ENCODE measurements at places on chromosomes 4 and X.
A peak's percentile ranks its signal among the peaks of the same experiment; 100 is the strongest.

GRCh38 chr4:110412354-110413065 is 63.4 kb upstream of the ENPEP start:
- peak; percentile 14 for DNase-seq

DNA sequence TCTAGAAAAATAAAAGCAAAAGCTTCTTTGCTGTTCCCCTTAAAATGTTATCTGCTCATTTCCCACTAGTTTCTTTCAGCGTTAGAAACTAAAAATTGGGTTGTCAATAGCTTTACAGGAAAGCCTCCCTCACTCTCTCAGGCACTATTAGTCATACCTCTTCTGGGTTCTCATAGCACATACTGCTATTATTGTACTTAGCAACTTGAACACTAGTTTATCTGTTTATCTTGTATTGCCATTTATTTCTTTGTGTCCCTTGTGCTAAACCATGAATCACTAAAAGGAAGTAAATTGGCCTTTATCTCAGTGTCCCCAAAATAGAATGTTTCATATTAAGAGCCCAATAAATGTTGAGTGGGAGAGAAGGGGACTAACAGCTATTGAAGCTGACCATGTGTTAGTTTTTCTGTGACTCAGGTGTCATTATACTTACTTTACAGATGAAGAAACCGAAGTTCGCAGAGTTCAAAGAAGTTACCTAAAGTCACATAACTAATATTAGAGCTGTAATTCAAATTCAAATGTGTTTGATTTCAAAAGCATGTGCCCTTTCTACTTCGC is 124.8 kb upstream of the CITED1 start:
- no peak for DNase-seq

GRCh38 chr4:165721815-165722214 is 151.2 kb upstream of the TLL1 start:
- DNase-seq, result no peak

- no peak for DNase-seq
Measured at GRCh38 chr4:108155373-108155772, 13.4 kb downstream of the LEF1 start.

- no peak for DNase-seq
Measured at GRCh38 chr4:80182237-80182866, 15.0 kb upstream of the PRDM8 start.

DNA sequence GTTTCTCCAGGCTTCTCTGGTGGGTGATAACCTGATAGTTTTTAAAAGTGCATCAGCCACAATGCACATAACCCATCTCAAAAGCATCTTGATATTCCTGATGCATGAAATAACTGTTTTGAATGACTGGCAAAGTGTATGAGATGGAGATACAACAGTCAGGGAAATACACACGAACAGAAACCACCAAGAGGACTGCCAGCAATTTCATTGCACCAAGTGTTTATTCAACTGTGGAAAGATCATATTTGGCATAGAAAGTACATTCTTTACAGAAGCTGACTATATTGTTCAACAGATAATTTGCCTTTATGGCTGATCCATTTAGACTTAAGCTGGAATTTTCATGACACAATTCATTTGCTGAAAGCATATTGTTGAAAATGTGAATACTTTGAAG is 139.5 kb downstream of the SLIT2 start:
- DNase-seq, result no peak

GRCh38 chr4:153733751-153734448 is 25.9 kb downstream of the RNF175 start:
- DNase-seq, result no peak

- no peak for DNase-seq
Measured at GRCh38 chr4:56261027-56261426, 126.3 kb downstream of the AASDH start.

DNA sequence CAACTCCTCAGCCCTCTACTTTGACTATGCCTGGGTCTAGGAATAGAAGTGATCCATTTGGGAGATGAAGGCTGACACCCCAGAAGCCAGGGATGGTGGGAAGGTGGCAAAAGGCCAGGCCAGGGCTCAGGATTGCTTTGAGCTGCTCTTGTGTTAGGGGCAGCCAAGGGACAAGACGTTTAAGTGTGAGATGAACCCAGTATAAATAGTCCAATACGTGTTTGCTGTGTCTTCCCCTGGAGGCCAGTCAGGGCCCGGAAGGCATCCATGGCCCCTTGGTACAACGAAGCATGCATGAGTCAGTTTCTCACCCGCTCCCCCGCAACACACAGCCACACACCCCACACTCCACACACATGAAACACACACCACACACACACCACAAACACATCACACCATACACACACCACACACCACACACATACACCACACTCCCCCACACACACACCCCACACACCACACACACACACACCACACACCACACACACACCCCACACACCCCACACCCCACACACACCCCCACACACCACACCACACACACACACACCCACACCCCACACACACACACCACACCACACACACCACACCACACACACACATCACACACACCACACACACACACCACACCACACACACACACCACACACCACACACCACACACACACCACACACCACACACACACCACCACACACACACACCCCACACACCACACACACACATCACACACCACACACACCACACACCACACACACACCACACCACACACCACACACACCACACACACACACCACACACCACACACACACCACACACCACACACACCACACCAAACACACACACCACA is 5.1 kb downstream of the STARD8 start:
- no peak for DNase-seq

- DNase-seq, result no peak
Measured at GRCh38 chrX:20372533-20372932, 105.8 kb upstream of the RPS6KA3 start.

- no peak for DNase-seq
Measured at GRCh38 chr4:28287831-28288233, 1427.2 kb downstream of the STIM2 start.

DNA sequence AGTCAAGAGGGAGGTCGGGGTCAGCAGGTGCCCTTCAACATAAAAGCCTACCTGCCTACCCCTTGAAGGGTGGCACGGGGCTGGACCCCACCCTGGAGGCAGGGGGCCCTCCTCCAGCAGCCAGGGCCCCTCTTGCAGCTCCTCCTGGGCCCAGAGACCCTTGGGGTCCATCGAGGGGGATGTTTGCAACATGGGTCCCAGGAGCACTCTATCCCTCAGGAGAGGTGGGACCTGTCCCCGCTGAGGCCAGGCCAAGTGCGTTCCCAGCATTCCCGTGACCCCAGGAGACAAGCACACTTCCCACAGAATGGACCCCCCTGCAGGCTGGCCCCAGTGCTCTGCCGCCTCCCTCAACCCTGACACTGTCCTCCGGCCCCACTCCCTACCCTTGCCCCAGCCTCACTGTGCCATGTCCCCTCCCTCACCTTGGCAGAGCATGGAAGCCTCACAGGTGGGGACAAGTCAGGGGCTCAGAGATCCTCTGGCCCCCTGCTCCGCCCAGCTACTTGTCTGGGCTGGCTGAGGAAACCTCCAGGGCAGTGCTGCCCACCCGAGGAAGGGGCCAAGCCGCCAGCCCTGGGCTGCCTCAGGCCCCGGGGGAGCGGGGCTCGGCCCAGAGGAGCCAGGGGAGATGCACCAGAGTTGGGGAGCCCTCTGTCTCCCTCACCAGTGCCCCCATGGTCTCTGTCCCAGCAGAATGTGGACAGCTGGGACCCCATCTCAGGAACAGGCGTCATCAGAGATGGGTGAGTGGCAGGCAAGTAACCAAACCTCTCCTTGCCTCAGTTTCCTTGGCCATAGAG is 2.2 kb downstream of the MXD4 start:
- DNase-seq, result peak; percentile 30

DNA sequence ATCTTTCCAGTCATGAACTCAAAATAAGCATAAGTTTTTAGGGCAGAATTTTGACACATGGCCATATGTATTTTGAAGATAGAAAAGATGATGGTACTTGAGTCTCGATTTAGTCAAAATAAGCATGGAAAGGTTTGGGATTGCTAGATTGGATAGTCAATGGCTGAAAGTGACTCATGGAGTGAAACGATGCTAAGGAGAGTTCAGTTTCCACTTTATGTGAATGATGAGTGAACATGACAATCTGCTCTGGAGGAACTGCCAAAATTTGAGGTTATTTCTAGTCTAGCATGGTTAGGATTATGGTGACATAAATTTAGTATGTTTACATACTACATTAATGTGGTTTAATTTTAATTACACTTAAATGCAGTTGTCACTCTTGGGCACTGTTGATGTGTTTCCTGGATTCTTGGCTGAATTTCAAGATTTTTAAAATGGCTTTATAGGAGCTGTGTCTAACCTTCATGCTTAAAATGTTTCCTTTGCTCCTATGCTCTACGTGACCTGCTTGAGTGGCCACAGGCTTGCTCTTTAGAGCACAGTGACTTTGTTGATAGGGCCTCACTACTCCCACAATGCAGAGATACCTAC is 17.1 kb downstream of the DDX3X start:
- no peak for DNase-seq
